ENCODE measurements at places on chromosomes 12 and 14.

GRCh38 chr14:66244834-66245233 is 241.3 kb upstream of the CCDC196 start:
- no peak for DNase-seq

GRCh38 chr12:6090803-6091202 is 33.7 kb downstream of the VWF start:
- no peak for DNase-seq

DNA sequence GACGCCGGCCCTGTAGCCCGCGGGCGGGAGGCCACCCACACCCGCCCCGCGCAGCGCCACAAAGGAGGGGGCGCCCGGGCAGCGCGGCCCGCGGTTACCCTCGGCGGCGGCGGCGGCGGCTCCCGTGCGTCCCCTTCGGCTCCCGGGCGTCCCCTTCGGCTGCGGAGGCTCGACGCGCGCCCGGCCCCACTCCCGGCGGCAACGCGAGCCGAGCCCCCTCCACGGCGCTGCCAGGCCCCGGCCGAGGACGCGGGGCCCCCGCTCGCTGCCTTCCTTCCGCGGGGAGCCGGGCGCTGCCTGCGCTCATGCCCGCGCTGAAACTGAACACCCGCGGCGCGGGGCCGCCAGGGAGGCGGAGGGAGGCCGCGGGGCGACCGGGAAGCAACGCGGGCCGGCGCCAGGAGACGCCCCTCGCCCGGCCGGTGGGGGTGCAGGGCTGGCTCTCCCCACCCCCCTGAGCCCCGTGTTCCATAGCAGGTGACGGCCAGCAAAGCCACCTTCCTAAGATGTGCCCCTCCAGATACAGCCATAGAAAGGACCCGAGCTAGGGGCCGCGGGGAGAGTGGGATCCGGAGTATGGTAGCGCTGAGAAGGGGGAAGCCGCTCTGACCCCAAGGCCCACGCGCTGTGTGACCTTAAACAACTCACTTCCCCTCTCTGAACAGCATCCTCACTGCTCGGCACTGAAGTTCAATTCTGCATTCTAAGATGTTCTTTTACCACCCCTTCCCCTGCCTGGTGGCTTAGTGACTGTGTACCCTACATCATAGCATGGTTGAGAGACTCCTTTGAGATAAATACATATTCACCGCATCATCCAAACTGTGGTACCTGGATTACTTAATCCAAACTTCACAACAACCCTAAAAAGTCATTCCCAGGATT is 42.8 kb downstream of the KDM2B start:
- DNase-seq = peak; percentile 46

GRCh38 chr14:94691660-94692034 is 78.3 kb downstream of the GSC start:
- DNase-seq = no peak

GRCh38 chr12:73277971-73278370 is 1005.8 kb downstream of the TRHDE start:
- DNase-seq = no peak

GRCh38 chr14:51428981-51429380 is 188.9 kb downstream of the TMX1 start:
- DNase-seq = no peak

GRCh38 chr12:50314636-50315312 is 31.5 kb upstream of the LIMA1 start:
- peak; percentile 47 for DNase-seq

DNA sequence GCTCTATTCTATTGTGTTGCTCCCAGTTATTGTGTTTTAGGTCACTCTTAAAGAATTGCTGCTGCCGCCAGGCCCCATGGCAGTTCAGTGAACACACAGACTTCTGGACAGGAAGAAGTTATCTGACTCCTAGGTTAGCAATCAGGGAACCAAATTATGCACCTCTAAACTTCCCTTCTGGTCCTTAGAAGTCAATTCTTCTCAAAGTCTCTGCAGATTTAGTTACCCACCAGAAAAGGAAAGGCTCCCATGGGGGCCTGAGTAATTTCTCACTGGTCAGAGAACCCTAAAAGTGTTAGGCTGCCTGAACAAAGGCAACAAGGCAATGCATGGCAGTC is 10.0 kb downstream of the EMP1 start:
- DNase-seq = peak; percentile 44

- no peak for DNase-seq
Measured at GRCh38 chr14:105100910-105101309, 35.7 kb upstream of the GPR132 start.

GRCh38 chr12:113649256-113649830 is 177.7 kb upstream of the LHX5 start:
- DNase-seq = no peak

- DNase-seq = no peak
Measured at GRCh38 chr12:6548556-6548955, 7.3 kb downstream of the IFFO1 start.

DNA sequence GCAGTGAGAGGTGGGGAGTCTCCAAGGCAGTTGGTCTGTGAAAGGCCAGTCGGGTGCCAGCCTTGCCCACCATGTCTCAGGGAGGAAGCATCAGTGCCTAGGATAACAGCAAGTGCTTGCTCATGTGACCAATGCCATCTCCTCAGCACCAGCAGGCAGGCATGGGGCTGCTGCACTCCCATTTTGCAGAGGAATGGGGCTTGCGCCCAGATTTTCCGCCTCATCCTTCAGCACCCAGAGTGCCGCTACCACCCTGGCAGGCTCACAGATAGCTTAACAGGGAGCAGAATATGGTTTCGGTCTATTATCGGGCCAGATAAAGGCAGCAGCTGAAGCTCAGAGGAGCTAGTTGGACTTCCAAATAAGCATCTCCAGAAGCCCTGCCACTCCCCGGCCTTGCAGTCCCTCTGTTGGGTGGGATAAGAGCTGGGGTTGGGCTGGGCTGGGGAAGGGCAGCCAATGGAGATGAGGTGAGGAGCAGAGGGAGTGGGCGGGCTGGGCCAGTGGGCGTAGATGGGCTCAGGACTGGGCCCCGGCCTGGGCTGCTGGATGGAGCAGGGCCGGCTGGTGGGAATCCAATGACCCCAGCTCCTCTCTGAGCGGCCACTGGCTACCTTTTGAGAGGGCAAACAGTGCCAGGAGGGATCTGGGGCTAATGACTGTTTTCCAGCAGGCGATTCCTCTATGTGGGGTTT is 8.4 kb upstream of the KRT80 start:
- DNase-seq = no peak

DNA sequence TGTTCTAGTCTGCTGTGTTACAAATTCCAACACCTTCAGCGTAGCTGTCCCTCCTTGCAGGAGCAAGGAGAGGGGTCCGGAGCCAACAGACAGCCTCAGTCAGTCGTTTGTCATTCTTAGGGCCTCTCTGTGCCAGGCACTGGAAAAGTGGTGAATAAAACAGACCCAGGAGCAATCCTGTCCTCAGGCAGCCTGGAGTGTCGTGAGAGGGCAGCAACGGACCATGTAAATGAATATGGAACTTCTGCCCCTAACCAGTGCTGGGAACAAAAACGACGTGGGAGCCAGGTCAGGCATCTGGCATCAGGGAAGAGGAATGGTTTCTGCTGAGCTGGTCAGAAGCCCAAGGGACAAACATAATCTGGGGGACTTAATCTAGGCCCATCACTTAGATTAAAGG is 64.8 kb upstream of the PSMC1 start:
- DNase-seq = no peak

DNA sequence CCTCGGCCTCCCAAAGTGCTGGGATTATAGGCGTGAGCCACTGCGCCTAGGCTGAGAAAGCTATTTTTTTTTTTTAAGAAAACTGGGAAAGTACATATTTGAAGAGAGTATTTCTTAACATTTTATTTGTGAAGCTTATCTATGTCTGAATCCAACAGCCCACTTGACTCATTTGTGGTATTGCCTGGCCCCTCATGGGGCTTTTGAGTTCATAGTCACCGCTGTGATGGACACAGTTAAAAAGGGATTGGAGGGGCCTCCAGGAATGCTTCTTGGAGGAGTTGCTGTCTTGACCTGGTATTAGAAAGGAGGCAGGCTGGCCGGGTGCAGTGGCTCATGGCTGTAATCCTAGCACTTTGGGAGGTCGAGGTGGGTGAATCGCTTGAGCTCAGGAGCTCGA is 26.5 kb downstream of the BCL7A start:
- DNase-seq = no peak

DNA sequence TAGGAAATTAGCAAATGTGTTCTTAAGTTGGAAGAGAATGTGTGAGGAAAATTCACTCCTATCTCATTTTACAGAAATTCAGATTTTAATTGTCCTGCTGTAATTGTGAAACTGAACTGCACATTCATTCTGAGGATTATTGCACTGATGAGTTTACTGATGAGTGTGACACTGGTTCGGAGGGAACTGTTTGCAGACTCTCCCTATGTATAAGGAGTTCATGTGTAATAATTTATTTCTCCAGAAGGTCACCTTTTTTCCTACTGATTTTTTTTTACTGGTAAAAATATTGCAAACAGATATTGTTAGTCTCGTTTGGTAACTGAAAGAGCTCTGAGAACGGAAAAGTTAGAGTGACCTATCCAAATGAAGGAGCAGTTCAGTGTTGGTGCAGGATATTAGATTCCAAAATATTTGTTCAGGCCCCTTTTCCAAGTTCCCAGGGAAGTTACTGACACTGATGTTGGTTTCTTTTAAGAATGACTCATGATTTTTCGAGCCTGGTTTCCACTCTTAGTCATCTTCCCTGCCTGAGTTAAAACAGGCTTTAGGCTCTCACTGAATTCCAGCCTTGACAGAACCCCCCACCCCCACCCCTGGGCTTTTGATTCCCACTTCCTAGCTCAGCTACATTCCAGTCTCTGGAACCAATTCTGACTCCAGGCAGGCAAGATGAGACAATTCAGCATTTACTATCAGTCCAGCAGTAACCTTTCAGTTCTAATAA is 18.4 kb downstream of the ANO6 start:
- DNase-seq = peak; percentile 83

DNA sequence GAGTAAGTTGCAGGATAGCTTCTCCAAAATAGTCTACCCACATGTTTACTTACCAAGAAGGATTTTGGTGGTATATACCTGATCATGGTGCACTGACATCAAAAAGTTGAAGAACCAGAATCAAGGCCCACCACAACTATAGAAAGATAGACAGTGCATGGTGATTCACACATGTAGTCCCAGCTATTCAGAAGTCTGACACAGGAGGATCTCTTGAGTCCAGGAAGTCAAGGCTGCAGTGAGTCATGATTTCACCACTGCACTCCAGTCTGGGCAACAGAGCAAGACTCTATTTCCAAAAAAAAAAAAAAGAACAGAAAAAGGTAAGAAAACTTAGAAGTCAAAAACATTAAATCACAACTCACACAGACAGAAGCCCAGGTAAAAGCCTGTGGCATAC is 422.2 kb upstream of the FOXG1 start:
- peak; percentile 6 for DNase-seq

DNA sequence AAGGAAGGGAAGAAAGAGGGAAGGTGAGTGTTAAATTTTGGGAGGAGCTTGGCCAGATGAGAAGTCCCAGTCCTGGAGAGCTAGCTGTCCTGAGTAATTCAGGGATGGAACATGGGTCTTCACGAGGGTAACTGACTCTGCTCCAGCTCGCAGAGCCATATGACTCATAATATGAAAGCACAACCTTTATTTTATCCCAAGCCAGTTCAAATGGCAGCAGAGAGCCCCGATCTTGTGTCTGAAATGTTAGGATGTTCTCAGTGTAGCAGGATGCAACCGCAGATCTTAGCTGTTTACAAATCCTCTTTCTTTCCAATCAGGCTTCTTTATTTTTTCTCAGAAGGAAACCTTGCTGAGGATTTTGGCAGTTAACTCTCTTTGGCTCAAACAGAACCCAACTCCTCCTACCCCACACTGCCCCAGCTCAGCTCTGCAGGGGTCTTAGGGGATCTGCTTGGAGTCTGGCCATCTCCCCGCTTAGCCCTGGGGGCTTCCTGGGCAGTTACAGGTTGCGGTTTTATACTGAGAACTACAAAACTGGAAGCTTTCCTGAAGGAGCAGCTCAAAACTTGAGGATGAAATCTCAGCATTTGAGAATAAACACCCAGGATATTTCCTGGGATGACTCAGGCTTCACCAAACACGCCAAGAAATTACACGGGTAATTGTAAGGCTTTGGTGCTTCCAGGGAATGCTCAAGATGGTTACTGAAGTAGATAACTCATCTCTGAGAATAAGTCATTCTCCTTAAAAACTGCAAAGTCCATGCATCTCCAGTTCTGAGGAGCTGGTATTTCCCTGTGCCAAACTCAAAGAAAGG is 92.5 kb downstream of the VCPKMT start:
- DNase-seq = peak; percentile 76

GRCh38 chr14:78488938-78489337 is 318.8 kb downstream of the NRXN3 start:
- DNase-seq = no peak

DNA sequence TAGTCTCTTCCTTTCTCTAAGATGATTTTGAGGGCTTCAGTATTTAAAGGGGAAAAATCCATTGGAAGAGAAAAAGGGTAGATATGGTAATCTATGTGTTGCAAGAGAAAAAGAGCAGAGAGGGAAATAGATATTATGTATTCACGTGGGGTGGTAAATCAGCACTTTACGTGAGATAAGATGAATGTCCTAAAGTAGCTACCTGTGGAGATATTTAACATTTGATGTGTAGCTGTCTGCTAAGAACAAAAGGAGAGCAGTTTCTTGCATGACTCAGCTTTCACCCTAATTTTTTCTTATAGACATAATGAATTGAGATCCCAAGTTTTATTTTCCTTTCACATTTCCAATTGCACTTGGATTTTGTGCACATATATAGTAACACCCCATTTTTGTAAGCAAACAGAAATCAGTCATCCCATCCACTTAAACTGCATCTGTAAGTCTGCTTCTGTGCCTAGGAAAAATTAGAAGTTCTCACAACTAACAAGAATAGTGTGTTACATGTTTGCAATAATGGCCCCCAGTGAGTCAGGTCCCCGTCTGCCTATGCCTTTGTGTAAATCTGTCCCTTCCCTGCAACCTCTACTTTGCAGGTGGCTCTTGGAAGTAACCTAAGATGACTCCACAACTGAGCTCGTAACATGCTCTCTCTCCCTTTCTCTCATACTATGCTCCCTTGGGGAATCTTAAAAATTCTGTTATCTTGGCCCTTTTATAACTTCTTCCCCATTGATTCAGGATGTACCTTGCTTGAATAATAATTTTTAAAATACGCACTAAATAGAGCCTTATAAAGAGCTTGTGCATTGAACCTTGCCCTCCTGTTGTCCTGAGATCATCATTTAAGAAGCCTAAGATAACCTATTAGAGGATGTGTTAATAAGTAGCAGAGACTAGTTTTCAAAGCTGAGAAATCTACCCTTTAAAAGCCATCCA is 3.7 kb downstream of the TMTC3 start:
- no peak for DNase-seq

GRCh38 chr12:46282829-46283228 is 14.0 kb upstream of the SLC38A1 start:
- no peak for DNase-seq

- no peak for DNase-seq
Measured at GRCh38 chr12:28099871-28100270, 90.4 kb upstream of the CCDC91 start.

GRCh38 chr12:121712461-121713256 is at the start of gene TMEM120B:
TMEM120B (plus strand) TSS chr12:121712752; CDS start chr12:121712896, 144 bp downstream.
- DNase-seq = peak; percentile 89

- DNase-seq = no peak
Measured at GRCh38 chr14:55297611-55298499, 26.6 kb downstream of the FBXO34 start.

Measured in urothelium cell line (cell line).